Uterus (tissue), 4 donors: ENCODE measurements at places on chromosomes 4 and X. TPM values are rescaled to one million over a fixed set of nuclear protein-coding genes. Genes with fewer than 3 reads are reported as not detected.

TRPC5OS gene
- total RNA-seq = not detected

DNA sequence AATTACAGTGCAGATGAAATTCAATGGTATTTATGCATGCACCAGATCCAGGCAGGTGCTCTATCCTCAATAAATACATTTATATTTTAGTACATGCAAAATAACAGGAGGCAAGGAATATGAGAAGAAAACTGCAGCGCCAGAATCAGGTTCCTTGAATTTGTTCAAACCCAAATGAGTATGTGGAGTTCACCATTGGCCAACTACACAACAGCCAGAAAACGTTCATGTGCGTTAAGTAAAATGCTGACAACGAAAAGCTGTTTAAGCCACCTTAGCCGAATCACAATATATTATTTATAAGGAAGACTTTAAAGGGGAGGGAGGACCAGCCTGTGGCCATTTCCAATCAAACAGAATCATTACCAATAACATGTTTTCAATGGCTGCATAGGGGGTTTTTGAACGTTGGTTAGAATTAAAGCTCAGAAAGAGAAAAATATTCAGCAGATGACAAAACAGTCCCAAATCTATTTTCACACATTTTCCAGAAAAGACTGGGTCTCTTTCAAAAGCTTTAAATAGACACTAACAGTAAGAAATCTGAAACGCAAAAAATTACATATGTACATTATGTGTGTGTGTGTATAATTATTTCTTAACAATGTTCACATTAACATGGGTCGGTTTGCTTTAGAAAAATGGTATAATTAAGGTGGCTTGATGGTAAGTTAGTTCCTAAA is 171.9 kb downstream of the LDB2 start:
- H3K4me3 ChIP-seq = no peak overlapping the region
- H3K36me3 ChIP-seq = no peaks in the 10 kb centered on the region
- no peak overlapping the region for H3K27ac ChIP-seq

DNA sequence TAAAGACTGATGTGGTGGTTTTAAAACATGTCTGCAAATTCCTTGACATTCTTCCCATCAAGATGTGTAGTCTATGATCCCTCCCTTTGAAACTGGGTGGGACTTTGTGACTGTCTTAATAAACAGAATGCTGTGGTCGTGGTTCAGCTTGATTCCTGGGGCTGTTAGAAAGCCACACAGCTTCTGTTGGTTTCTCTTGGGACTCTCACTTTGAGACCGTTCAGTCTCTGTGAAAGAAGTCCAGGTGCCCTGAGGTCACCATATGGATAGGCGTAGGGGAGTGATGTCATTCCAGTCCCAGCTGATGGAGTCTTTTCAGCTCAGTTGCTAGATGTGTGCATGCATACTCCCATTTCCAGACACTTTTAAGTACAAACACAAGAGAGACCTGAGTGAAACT is 216.6 kb downstream of the KDR start:
- DNase-seq = no peak
- H3K4me3 ChIP-seq = no peak overlapping the region
- no peak overlapping the region for H3K27ac ChIP-seq
- peaks cover 7% of the 10 kb centered on the region for H3K4me1 ChIP-seq
- H3K27me3 ChIP-seq = no peaks in the 10 kb centered on the region

DNA sequence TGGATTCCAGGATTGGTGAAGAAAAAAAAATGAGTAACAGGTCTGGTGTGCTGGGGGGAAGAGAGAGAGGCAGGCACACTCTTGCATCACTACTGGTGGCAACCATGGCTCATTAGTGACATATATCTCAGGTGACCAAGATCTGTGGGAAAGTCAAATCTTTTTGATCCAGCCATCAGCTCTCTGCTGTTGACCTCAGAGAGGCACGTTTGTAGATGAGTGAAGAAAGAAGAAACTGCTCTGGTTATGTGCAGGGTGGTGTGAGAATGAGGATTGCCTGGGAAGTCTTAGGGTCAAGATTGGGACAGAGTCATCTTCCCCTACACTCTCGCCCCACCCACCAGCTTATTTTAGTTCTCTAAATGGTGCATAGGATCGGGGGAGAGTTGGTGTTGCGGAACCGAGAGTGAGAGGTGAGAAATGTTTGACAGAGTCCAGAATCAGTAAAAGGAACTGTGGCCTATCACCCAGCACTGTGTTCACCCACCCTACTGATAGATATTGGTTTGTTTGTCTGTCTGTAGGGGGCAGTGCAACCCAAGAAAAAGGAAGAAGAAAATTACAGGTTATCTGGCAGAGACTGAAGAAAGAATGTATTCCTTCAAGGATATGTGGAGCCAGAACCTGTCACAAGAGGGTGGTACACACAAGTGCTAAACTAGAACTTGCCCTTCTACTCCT is 21.9 kb downstream of the ARMCX6 start:
- H3K27ac ChIP-seq = no peak overlapping the region
- DNase-seq = peak; percentile 26
- no peaks in the 10 kb centered on the region for H3K27me3 ChIP-seq
- no peak overlapping the region for H3K4me3 ChIP-seq
- H3K36me3 ChIP-seq = no peaks in the 10 kb centered on the region
- H3K4me1 ChIP-seq = no peaks in the 10 kb centered on the region

GRCh38 chr4:101678180-101678579 is 112.3 kb upstream of the BANK1 start:
- H3K27ac ChIP-seq = no peak overlapping the region
- H3K4me1 ChIP-seq = no peaks in the 10 kb centered on the region
- no peak overlapping the region for H3K4me3 ChIP-seq
- H3K36me3 ChIP-seq = no peaks in the 10 kb centered on the region
- no peak for DNase-seq

DNA sequence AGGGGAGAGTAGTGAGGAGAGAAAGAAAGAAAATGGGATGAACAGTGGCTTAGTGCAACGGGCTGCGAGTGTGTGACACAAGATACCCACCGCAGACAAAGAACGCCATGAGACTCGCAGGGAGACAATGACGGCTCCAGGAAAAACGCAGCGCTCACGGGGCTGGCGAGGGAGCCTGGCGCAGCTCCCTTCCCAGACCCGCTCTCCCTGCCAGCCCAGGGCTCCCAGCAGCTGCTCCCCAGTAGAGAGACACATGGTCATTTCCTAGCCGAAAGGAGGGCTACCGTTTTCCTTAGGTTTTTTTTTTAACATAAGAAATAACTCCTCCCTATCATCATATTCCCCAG is 149.5 kb downstream of the MAML3 start:
- no peaks in the 10 kb centered on the region for H3K36me3 ChIP-seq
- H3K4me3 ChIP-seq = peak overlapping the region; percentile 37
- peak overlapping the region; percentile 70 for H3K27ac ChIP-seq
- no peaks in the 10 kb centered on the region for H3K27me3 ChIP-seq
- no peaks in the 10 kb centered on the region for H3K4me1 ChIP-seq
- DNase-seq = peak; percentile 55

GRCh38 chr4:186553717-186554116 is 1.6 kb downstream of the MTNR1A start:
- no peak overlapping the region for H3K27ac ChIP-seq
- no peak overlapping the region for H3K4me3 ChIP-seq
- peaks cover 8% of the 10 kb centered on the region for H3K4me1 ChIP-seq
- no peak for DNase-seq

CFP gene
- total RNA-seq = 2.0 TPM

DNA sequence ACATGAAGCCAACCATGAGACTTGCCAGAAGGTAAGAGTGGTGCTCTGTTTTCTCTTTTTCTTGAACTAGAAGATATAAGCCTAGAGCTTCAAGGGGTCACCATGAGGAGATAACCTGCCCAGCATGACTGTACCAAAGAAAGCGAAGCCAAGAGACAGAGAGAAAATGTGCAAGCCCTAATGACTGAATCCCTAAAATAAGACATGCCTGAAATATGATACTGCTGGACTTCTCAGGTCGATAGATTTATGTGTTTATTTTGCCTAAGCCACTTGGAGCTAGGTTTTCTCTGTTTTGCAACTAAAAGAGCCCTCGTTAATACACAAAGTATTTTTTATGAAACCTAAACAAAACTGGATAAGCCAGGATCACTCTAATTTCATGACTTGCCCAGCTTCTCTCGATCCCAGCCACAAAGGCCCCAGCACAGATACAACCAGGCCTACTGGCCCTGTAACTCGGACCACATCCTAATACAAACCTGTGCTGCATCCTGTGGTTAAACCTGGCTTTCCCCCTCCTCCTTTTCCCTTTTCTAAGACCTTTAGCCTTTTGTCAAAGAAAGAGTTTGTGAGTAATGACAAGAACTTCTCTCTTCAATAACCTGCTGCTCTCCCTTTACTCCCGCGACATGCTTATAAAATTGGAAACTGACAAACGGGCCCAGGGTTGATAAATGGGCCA is 185.8 kb downstream of the APBB2 start:
- no peaks in the 10 kb centered on the region for H3K36me3 ChIP-seq
- H3K4me1 ChIP-seq = no peaks in the 10 kb centered on the region
- H3K27me3 ChIP-seq = no peaks in the 10 kb centered on the region
- peak overlapping the region; percentile 84 for H3K27ac ChIP-seq
- DNase-seq = no peak

NEUROG2 gene
- not detected for total RNA-seq

DNA sequence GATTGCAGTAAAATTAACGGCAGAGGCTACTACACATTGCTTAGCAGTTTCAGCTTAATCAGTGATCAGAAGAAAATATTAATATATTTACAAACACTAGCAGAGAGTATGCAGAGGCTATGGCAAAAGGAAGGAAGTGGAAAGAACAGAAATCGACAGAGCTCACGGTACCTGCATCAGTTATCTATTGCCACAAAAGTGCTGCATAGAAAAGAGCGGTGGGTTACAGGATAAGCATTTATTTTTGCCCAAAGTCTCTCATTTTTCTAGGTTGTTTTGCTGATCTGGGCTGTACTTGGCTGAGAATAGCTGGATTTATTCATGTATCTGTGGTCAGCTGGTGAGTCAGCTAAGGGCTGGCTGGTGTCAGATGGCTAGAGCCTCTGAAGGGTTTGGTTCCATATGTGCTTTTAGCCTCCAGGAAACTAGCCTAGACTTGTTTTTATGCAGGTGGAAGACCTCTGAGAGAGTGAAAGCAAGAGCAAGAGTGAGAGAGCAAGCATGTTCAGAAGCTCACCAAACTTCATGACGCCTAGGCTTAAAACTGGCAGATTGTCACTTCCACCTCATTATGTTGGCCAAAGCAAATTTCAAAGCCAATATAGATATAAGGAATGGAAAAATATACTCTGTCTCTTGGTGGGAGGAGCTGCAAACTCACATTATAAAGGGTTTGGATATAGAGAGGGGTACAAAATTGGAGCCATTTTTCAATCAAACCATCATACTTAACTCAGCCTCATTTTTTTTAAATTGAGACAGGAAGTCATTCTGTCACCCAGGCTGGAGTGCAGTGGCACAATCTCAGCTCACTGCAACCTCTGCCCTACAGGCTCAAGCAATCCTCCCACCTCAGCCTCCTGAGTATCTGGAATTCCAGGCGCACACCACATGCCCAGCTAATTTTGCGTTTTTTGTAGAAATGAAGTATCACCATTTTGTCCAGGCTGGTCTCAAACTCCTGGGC is 153.2 kb upstream of the RPL34 start:
- DNase-seq = no peak
- H3K36me3 ChIP-seq = no peaks in the 10 kb centered on the region
- no peaks in the 10 kb centered on the region for H3K4me1 ChIP-seq
- no peak overlapping the region for H3K4me3 ChIP-seq
- H3K27ac ChIP-seq = no peak overlapping the region

FAM47E gene
- 0.29 TPM for total RNA-seq

DNA sequence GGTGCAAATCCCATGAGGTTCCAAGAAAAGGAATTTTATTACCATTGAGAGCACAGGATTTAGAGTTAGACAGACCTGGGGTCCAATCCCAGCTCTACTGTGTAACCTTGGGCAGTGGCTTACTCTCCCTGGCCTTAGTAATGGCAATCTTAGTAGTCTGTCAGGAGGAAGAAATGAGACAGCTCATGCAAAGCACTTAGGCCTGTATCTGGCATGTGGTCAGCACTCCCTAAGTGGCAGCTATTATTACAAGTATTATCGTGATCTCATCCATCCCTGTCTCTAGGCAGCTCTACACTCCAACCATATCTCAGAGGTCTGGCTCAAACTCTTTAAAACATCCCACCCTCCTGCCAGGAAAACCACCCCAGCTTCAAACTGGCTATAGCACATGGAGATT is 129.6 kb upstream of the NALF2 start:
- no peak for DNase-seq
- H3K4me1 ChIP-seq = no peaks in the 10 kb centered on the region
- H3K4me3 ChIP-seq = no peak overlapping the region
- no peak overlapping the region for H3K27ac ChIP-seq
- no peaks in the 10 kb centered on the region for H3K36me3 ChIP-seq

GRCh38 chr4:139865537-139865936 is 199.9 kb downstream of the MGST2 start:
- DNase-seq = no peak
- H3K36me3 ChIP-seq = no peaks in the 10 kb centered on the region
- no peaks in the 10 kb centered on the region for H3K27me3 ChIP-seq
- no peaks in the 10 kb centered on the region for H3K4me1 ChIP-seq

- H3K27ac ChIP-seq = no peak overlapping the region
- H3K4me1 ChIP-seq = no peaks in the 10 kb centered on the region
- H3K4me3 ChIP-seq = no peak overlapping the region
Measured at GRCh38 chrX:54223581-54223980, 40.5 kb upstream of the FAM120C start.

GRCh38 chr4:125334926-125335325 is 20.2 kb downstream of the FAT4 start:
- no peaks in the 10 kb centered on the region for H3K36me3 ChIP-seq
- no peaks in the 10 kb centered on the region for H3K27me3 ChIP-seq
- DNase-seq = no peak
- peaks cover 7% of the 10 kb centered on the region for H3K4me1 ChIP-seq
- no peak overlapping the region for H3K4me3 ChIP-seq

CSN1S1 gene
- total RNA-seq = not detected

GRCh38 chrX:133999031-133999705 is 13.8 kb upstream of the GPC3 start:
- no peaks in the 10 kb centered on the region for H3K36me3 ChIP-seq
- H3K27ac ChIP-seq = peak overlapping the region; percentile 71
- H3K27me3 ChIP-seq = no peaks in the 10 kb centered on the region
- H3K4me3 ChIP-seq = no peak overlapping the region
- H3K4me1 ChIP-seq = no peaks in the 10 kb centered on the region

GRCh38 chrX:2542826-2543521 is 42.2 kb upstream of the DHRSX start:
- DNase-seq = no peak
- H3K27me3 ChIP-seq = no peaks in the 10 kb centered on the region
- no peak overlapping the region for H3K4me3 ChIP-seq
- no peak overlapping the region for H3K27ac ChIP-seq

- no peaks in the 10 kb centered on the region for H3K27me3 ChIP-seq
- no peaks in the 10 kb centered on the region for H3K36me3 ChIP-seq
- H3K4me3 ChIP-seq = no peak overlapping the region
- peak overlapping the region; percentile 69 for H3K27ac ChIP-seq
- H3K4me1 ChIP-seq = no peaks in the 10 kb centered on the region
- no peak for DNase-seq
Measured at GRCh38 chrX:54483946-54484345, 12.1 kb downstream of the FGD1 start.

GRCh38 chr4:67554096-67554495 is 4.4 kb upstream of the STAP1 start:
- no peaks in the 10 kb centered on the region for H3K27me3 ChIP-seq
- DNase-seq = no peak
- no peaks in the 10 kb centered on the region for H3K36me3 ChIP-seq
- no peaks in the 10 kb centered on the region for H3K4me1 ChIP-seq
- H3K4me3 ChIP-seq = no peak overlapping the region

GRCh38 chrX:68985135-68985755 is 156.4 kb downstream of the EFNB1 start:
- DNase-seq = no peak
- no peak overlapping the region for H3K27ac ChIP-seq
- no peaks in the 10 kb centered on the region for H3K27me3 ChIP-seq
- H3K4me3 ChIP-seq = no peak overlapping the region
- H3K36me3 ChIP-seq = no peaks in the 10 kb centered on the region

GRCh38 chr4:12296366-12296765 is 867.7 kb upstream of the HS3ST1 start:
- H3K4me3 ChIP-seq = no peak overlapping the region
- H3K27ac ChIP-seq = no peak overlapping the region
- no peaks in the 10 kb centered on the region for H3K27me3 ChIP-seq
- DNase-seq = no peak
